ENCODE measurements at places on chromosomes 13 and 19. TPM values are rescaled to one million over a fixed set of nuclear protein-coding genes. Genes with fewer than 3 reads are reported as not detected.

Gene MAB21L1
- 0.15 TPM for total RNA-seq

- no peak for DNase-seq
- no peak overlapping the region for H3K27ac ChIP-seq
- peaks cover 15% of the 10 kb centered on the region for H3K4me1 ChIP-seq
- no peak overlapping the region for H3K4me3 ChIP-seq
These were observed 14.8 kb downstream of the ARL11 start for GRCh38 chr13:49643035-49643646.

DNA sequence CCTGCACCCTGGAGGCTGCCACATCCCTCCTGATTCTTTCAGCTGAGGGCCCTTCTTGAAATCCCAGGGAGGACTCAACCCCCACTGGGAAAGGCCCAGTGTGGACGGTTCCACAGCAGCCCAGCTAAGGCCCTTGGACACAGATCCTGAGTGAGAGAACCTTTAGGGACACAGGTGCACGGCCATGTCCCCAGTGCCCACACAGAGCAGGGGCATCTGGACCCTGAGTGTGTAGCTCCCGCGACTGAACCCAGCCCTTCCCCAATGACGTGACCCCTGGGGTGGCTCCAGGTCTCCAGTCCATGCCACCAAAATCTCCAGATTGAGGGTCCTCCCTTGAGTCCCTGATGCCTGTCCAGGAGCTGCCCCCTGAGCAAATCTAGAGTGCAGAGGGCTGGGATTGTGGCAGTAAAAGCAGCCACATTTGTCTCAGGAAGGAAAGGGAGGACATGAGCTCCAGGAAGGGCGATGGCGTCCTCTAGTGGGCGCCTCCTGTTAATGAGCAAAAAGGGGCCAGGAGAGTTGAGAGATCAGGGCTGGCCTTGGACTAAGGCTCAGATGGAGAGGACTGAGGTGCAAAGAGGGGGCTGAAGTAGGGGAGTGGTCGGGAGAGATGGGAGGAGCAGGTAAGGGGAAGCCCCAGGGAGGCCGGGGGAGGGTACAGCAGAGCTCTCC is 6.9 kb upstream of the CEACAM5 start:
- H3K27me3 ChIP-seq: peaks cover 13% of the 10 kb centered on the region
- H3K4me1 ChIP-seq: no peaks in the 10 kb centered on the region
- H3K36me3 ChIP-seq: no peaks in the 10 kb centered on the region
- no peak overlapping the region for H3K4me3 ChIP-seq
- peak; percentile 73 for DNase-seq

Gene SIAH3
- 0.09 TPM for total RNA-seq

DNA sequence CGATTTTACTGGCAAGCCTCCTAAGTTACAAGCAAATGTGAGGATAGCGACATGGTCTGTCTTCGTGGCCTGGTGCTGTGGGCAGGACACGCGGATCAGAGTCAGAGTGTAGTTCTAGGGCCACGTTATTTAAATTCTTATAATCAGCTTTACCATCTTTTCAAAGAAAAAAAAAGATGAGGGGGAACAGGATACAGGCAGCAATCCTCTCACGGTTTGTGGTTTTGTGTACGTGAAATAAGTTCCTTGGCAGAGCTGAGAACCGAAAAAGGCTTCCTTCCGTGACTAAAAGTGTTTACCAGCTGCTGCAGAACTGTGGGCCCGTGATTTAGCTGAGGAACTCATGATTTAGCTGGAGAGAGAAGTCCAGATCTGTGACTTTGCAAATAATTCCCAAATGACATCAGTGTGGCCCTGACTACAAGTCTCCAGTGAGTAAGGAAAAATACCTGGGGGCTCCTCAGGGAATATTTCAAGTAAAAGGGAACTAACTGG is 27.2 kb downstream of the RCBTB2 start:
- no peaks in the 10 kb centered on the region for H3K27me3 ChIP-seq
- H3K4me3 ChIP-seq: no peak overlapping the region
- peak overlapping the region; percentile 64 for H3K27ac ChIP-seq
- no peaks in the 10 kb centered on the region for H3K36me3 ChIP-seq
- DNase-seq: no peak
- H3K4me1 ChIP-seq: peaks cover 23% of the 10 kb centered on the region

- no peaks in the 10 kb centered on the region for H3K36me3 ChIP-seq
- DNase-seq: no peak
- H3K4me3 ChIP-seq: no peak overlapping the region
- H3K4me1 ChIP-seq: 0 out of 2 replicates have a peak, but pooled peaks cover 5% of the 10 kb centered on the region
These were observed 11.9 kb upstream of the PLAUR start for GRCh38 chr19:43681821-43682220.

DNA sequence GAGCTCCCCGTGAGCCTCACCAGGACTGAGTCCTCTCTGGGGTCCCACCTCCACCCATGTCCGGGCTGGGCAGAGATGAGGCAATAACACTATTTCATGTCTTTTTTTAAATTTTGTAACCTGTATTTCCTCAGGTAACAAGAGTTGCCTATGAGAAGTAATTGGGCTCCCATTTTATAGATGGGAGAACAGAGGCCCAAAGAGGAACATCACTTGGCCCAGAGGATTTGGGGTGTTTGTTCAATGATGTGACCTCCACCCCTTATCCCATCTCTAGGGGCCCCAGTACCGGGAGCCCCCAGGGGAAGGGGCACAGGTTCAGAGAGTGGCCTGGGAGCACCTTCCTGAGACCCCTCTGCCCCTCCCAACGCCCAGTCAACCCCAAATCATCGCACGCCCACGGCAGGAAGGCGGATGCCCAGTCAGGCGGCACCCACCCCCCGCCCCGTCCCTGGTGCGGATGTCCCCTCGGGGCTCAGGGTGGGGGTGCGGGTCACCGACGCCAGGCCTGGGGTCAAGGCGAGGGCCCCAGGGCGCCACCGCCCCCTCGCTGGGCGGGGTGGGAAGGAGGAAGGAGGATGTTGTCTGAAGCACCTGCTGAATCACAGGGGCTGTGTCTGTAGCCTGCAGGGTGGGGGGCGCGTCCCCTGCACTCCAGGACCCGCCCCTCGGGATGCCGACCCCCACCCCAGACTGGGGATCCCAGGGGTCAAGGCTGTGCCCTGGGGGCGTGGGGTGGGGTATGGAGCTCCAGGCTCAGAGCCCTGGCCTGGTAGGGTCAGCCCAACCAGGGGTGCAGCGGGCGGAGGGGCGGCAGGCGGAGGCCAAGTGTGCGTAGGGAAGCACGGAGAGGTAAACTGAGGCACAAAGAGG is 9.0 kb upstream of the CIRBP start:
- peaks cover 51% of the 10 kb centered on the region for H3K4me1 ChIP-seq
- DNase-seq: no peak
- H3K27me3 ChIP-seq: no peaks in the 10 kb centered on the region
- H3K4me3 ChIP-seq: peak overlapping the region; percentile 53

- H3K27me3 ChIP-seq: no peaks in the 10 kb centered on the region
- DNase-seq: no peak
- H3K36me3 ChIP-seq: peaks cover 25% of the 10 kb centered on the region
- no peak overlapping the region for H3K4me3 ChIP-seq
- no peaks in the 10 kb centered on the region for H3K4me1 ChIP-seq
These were observed 92.5 kb downstream of the UQCRFS1 start for GRCh38 chr19:29120466-29120865.

- H3K4me1 ChIP-seq: peaks cover 52% of the 10 kb centered on the region
- DNase-seq: no peak
- H3K4me3 ChIP-seq: no peak overlapping the region
- H3K27me3 ChIP-seq: no peaks in the 10 kb centered on the region
- no peaks in the 10 kb centered on the region for H3K36me3 ChIP-seq
These were observed 20.8 kb downstream of the RASA3 start for GRCh38 chr13:114111577-114111976.

- no peaks in the 10 kb centered on the region for H3K4me1 ChIP-seq
- no peak overlapping the region for H3K27ac ChIP-seq
- H3K36me3 ChIP-seq: no peaks in the 10 kb centered on the region
- H3K27me3 ChIP-seq: no peaks in the 10 kb centered on the region
- no peak overlapping the region for H3K4me3 ChIP-seq
These were observed 14.3 kb downstream of the SPPL2B start for GRCh38 chr19:2342656-2343288.

GRCh38 chr13:97855570-97856303 is 97.7 kb upstream of the IPO5 start:
- no peaks in the 10 kb centered on the region for H3K36me3 ChIP-seq
- H3K27ac ChIP-seq: no peak overlapping the region
- H3K27me3 ChIP-seq: no peaks in the 10 kb centered on the region
- peaks cover 8% of the 10 kb centered on the region for H3K4me1 ChIP-seq
- H3K4me3 ChIP-seq: no peak overlapping the region
- peak; percentile 29 for DNase-seq

DNA sequence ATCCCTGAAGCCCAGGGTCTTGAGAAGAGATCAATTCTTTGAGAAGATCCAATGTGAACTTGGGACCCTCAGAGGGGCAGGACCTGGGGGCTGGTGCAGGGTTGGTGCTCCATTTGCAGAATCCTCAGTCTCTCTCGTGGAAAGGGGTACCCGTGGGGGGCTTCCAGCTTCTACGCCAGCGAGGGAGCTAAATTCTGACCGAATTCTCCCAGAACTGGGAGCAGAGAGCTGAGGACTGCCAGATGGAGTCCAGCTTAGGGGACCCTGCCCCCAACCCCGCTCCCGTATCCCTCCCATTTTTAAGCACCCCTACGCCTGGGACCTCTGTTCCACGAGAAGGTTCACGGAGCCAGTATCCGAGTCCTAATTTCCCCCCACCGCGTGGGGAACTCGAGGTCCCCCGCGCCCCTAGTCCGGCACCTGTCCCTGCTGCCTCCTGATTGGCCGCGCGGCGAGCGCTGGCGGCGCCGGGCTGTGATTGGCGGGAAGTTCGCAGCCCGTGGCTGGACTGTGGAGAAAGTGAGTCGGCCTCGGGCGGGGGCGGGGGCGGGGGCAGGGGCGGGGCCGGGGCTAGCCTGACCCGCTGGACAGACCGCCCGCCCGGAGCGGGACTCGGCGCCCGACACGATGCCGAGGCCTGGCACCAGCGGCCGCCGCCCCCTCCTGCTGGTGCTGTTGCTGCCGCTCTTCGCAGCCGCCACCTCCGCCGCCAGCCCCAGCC is 4.4 kb upstream of the LTBP4 start:
- peak; percentile 78 for DNase-seq
- H3K36me3 ChIP-seq: no peaks in the 10 kb centered on the region
- H3K27me3 ChIP-seq: peaks cover 73% of the 10 kb centered on the region
- peaks cover 33% of the 10 kb centered on the region for H3K4me1 ChIP-seq

Gene MBD3L3
- total RNA-seq: not detected

Gene MATK
- total RNA-seq: 28.3 TPM

DNA sequence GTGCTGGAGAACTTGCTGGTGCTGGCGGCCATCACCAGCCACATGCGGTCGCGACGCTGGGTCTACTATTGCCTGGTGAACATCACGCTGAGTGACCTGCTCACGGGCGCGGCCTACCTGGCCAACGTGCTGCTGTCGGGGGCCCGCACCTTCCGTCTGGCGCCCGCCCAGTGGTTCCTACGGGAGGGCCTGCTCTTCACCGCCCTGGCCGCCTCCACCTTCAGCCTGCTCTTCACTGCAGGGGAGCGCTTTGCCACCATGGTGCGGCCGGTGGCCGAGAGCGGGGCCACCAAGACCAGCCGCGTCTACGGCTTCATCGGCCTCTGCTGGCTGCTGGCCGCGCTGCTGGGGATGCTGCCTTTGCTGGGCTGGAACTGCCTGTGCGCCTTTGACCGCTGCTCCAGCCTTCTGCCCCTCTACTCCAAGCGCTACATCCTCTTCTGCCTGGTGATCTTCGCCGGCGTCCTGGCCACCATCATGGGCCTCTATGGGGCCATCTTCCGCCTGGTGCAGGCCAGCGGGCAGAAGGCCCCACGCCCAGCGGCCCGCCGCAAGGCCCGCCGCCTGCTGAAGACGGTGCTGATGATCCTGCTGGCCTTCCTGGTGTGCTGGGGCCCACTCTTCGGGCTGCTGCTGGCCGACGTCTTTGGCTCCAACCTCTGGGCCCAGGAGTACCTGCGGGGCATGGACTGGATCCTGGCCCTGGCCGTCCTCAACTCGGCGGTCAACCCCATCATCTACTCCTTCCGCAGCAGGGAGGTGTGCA is 587 bp downstream of the S1PR4 start:
- H3K36me3 ChIP-seq: no peaks in the 10 kb centered on the region
- no peak for DNase-seq
- no peak overlapping the region for H3K27ac ChIP-seq
- no peak overlapping the region for H3K4me3 ChIP-seq
- no peaks in the 10 kb centered on the region for H3K27me3 ChIP-seq

DNA sequence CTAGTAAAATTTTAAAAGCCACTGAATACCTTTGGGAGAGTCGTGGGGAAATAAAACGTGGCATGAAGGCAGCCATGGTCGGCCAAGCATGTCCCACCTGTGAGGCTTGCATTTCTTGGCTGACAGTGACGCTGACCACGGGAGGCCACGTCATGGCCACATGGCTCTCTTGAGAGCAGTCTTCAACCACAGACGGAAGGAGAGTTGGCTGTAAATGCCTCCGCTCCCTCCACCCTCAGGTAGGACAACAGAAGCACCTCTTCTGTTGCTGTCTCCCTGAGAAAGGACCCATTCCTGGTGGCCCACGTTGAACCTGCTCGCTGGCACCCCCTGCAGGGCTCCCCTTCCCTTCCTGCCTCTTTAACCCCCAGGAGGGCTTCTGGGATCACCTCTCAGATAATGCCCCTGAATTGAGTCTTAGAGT is 10.6 kb upstream of the LRRC25 start:
- H3K4me3 ChIP-seq: no peak overlapping the region
- H3K27ac ChIP-seq: no peak overlapping the region
- H3K27me3 ChIP-seq: peaks cover 10% of the 10 kb centered on the region
- peaks cover 6% of the 10 kb centered on the region for H3K4me1 ChIP-seq
- peak; percentile 74 for DNase-seq

GRCh38 chr19:17549085-17549740 is 6.2 kb upstream of the COLGALT1 start:
- peaks cover 10% of the 10 kb centered on the region for H3K4me1 ChIP-seq
- no peak overlapping the region for H3K27ac ChIP-seq
- H3K27me3 ChIP-seq: peaks cover 8% of the 10 kb centered on the region
- H3K4me3 ChIP-seq: no peak overlapping the region
- H3K36me3 ChIP-seq: no peaks in the 10 kb centered on the region

DNA sequence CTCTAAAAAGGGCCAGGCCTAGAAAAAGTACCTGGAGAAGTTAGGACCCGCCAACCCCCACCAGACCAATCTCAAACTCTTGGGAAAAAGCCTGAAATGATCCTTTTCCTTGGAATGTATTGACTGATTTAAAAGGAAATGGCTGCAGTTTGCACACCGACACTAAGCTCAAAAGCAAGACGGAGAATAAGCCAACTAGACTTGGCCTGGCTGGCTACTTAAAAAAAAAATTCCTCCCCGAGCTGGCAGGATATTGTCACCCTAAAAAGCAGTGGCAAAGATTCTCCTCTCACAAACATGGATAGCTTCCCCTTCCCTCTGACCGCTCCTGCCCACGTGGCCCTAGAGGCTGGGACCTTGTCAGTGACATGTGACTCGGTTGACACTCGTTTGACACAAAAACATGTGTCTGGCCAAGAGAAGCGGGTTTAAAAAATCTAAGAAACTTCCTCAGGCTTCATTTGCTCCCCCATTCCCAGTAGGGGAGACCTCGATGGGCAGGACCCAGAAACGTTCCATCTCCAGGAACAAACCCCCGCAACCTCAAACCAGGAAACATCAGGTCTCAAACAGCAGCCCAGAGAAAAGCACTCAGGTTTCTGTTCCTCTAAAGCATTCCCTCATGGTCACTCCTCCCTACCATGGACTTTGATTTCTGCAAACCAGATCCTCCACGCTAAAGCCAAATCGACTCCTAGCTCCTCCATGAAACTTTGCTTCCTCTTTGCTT is 1.3 kb downstream of the RFX1 start:
- H3K4me3 ChIP-seq: peak overlapping the region; percentile 63
- DNase-seq: no peak
- H3K27ac ChIP-seq: peak overlapping the region; percentile 97
- peaks cover 11% of the 10 kb centered on the region for H3K36me3 ChIP-seq
- H3K4me1 ChIP-seq: peaks cover 19% of the 10 kb centered on the region

Gene ITGBL1
- total RNA-seq: 0.09 TPM

Measured in WTC11 (cell line).